ENCODE measurements at places on chromosomes 12 and 14. TPM values are rescaled to one million over a fixed set of nuclear protein-coding genes. Genes with fewer than 3 reads are reported as not detected.
A peak's percentile ranks its signal among the peaks of the same experiment; 100 is the strongest.

GRCh38 chr12:56042843-56043242 is 1.1 kb downstream of the RPS26 start:
- DNase-seq: no peak

- peak; percentile 24 for DNase-seq
These were observed 48.6 kb downstream of the PPP1R36 start for GRCh38 chr14:64598404-64598803.

DNA sequence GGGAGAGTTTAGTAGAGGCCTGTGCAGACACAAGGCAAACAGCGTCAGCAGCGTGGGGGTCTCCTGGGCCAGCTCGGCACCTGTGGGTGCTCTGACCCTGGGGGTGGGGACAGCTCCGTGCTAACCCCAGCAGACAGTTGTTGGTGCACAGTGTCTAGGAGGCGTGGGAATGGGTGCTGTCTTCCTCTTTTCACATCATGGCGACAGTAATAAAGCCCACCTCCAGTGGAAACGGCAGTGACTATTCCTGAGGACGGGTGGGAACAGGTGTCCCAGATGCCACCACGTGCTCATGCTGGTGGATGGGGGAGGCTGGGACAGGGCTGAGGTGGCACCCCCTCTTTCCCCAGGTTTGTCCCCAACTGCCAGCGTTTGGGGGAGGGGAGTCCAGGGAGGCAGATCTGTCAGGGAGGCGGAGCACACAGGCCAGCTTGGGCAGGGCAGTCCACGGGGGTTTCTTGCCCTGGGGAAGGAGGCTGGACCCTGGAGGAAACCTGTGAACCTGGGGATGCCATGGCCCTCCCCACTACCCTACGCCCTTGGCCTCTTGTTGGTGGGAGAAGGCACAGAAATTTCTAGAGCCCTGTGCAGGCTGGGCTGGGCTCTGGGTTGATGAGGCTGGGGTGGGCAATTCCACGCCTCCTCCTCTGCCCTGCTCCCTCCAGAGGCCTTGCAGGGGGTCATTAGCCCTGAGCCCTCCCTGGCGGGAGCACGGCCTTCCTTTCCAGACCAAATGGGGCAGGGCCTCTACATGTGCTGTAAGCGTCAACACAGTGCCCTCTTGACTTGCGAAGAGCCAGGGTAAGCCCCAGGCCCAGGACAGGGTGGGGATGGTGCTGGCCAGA is 3.8 kb downstream of the ZBTB42 start:
- DNase-seq: no peak

C12orf50 gene
- polyA plus RNA-seq: not detected

COCH gene
- polyA plus RNA-seq: 2.6 TPM

NIN gene
- 30.5 TPM for polyA plus RNA-seq
